ENCODE measurements at places on chromosomes 6 and 20. TPM values are rescaled to one million over a fixed set of nuclear protein-coding genes. Genes with fewer than 3 reads are reported as not detected.

Gene RAMACL
- 0.87 TPM for polyA plus RNA-seq

DNA sequence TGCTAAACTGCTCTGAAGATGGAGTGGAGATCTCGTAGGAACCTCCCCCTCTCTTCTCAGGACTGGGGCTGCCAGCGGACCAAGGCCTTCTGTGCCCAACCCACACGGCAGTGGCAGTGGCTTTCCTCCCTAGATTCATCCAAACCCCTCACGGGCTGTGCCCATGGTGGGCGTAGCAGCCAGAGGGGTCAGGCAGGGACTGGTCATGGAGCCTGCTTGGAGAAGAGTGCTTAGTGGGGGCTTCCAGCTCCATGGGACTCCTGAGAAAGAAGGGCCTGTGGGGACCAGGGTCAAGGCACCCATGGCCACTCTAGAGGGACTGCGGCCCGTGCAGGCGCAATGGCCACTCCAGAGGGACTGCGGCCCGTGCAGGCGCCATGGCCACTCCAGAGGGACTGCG, 86.6 kb downstream of the TAF4 start:
- no peak for DNase-seq

DNA sequence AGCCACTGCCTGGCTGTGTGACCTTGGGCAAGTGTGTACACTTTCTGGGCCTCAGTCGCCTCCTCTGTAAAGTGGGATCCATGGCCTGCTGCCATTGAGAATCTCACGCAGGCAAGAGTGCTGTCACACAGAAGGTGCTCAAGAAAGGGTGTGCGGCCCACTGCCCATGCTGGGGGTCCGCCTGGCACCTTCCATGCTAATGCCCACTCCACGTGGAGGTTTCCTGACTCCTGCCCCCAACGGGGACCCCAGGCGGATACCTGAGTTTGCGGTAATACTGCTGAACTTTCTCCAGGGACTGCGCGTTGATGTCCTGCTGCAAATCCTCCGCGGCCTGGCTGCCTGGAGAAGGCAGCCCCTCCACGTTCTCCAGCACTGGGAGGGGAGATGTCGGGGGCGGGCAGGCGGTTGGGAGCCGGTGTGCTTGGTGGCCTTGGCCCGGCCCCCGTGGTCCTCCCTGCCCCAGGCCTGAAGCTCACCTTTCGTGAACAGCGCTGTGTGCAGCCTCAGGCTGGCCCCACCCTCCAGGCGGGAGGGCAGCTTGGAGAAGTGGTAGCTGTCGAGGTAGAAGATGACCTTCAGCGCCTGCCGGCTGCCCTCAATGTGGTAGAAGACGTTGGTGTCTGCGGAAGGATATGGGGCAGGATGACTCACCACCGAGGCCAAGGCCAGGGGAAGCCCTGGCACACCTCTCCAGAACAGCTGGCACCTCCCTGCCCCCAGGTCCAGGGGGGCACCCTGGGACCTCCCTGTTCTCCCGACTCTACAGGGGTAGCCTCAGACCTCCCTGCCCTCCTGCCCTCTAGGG, 195.6 kb downstream of the PREX1 start:
- DNase-seq = no peak

Gene ULBP2
- polyA plus RNA-seq = 7.9 TPM

Gene ADGRB3
- polyA plus RNA-seq = not detected

DNA sequence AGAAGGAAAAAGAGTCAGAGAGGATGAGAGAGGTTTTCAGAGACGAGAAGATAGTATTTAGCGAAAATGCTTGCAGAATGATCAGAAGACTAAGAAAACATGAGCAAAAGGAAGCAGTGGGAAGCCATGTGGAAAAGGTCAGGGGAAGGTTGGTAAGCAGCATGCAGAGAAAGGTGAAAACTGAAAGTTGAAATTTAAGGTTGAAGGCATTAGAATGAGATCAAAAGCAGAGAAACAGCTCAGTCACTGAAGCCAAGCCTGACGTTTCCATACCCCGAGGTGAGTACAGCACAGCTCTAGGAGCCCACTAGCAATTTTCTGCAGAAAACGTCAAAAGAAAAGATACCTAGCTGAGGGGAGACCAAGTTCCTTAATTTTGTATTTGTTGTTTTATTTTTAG, 19.1 kb upstream of the TFB1M start:
- DNase-seq = no peak

DNA sequence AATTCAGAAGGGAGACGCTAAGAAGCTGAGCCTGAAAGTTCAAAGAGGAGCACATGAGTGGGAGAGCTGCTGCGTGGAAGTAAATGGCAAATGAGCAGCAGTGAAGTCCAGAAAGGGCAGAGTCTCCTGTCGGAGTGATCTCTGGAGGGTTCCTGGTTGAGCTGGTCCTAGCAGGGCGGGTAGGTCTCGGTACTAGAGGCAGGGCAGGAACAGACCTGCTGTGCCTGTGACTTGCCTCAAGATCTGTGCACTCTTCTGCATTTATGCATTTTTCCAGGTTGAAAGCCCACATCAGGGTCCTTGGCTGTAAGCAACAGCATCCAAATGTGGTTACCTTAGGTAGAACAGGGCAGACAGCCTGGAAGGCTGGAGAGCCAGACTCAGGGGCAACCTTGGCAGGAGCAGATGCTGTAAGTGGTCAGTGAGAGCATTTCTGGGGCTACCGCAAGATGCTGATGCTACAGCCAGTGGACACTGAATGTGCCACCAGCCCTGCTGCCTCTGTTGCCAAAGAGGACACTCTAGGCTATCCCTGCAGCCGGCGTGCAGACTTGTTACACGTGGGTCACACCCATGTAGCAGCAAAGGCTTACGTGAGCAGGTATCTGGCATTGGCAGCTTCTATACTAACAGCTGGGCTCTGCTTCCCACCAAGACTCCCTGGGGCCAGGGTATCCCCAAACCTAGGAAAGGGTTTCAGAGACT, 8.4 kb downstream of the DUSP22 start:
- no peak for DNase-seq

Gene PRL
- polyA plus RNA-seq = not detected

- no peak for DNase-seq
Measured at GRCh38 chr6:165616116-165616515, 46.9 kb downstream of the PDE10A start.

- no peak for DNase-seq
Measured at GRCh38 chr20:40207655-40208054, 481.4 kb downstream of the MAFB start.

- no peak for DNase-seq
Measured at GRCh38 chr6:139738801-139739455, 364.5 kb upstream of the CITED2 start.

Gene CALHM4
- polyA plus RNA-seq = not detected

- DNase-seq = no peak
Measured at GRCh38 chr6:2546901-2547300, 203.8 kb downstream of the MYLK4 start.

DNA sequence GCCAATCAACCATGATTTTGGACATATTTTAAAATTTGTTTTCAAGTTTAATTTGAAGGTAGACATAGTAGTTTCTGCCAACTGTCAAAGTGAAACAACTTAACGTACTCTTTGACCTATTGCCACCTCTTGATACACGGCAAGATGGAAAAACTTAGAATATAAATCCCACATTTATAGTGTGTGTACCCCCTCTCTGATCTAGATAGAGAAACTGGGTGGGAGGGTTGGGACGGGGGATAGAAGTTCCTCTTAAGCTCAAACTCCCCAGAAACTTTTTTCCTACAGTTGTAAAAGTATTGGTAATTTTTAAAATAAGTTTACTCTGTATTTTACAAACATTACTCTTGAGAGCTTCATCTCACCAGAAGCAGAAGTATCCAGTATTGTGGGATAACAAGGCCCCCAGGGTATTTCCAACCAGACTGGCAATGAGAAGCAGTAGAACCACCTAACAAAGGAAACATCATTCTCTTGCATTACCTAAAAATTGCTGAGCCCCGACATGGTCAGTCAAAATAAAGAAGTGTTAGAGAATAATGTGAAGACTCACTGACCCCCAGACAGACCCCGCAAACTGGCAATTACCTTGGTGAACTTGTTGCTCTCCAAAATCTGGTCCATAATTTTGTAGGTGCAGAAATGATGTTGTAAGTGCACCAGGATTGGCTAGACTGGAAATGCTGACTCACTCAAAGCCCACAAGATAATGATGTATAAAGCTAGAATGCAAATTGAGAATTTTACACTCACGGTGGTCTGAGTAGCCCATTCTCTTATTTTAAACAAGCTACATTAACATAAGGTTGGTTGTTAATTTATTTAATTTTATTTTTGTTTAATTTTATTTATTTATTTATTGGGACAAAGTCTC, 74.7 kb upstream of the TNFAIP3 start:
- DNase-seq = no peak

GRCh38 chr20:58072695-58073671, 155.5 kb downstream of the ANKRD60 start:
- no peak for DNase-seq

GRCh38 chr6:36692861-36693702, 4.5 kb upstream of the RAB44 start:
- DNase-seq = no peak

- DNase-seq = no peak
Measured at GRCh38 chr20:11403711-11404110, 514.0 kb upstream of the BTBD3 start.

DNA sequence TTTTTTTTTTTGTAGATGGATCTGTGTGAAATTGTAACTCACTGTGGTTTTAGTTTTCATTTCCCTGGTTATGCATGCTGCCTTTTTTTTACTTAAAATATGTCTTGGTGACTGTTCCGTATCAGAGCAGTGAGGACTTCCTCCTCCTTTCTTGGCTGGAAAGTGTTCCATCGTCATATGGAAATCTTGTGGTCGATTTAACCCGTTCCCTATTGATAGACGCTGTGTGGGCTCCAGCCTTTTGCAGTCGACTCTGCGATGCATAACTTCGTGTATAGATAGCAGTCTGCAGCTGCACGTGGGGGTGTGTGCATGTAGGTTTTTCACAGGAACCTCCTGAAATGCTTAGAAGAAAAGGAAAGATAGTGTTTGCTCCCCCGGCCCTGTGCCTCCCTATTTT, 28.1 kb upstream of the PNPLA1 start:
- no peak for DNase-seq

GRCh38 chr6:91731939-91732338, 1145.1 kb upstream of the MAP3K7 start:
- no peak for DNase-seq

GRCh38 chr20:42018979-42019378, 400.8 kb upstream of the CHD6 start:
- no peak for DNase-seq

DNA sequence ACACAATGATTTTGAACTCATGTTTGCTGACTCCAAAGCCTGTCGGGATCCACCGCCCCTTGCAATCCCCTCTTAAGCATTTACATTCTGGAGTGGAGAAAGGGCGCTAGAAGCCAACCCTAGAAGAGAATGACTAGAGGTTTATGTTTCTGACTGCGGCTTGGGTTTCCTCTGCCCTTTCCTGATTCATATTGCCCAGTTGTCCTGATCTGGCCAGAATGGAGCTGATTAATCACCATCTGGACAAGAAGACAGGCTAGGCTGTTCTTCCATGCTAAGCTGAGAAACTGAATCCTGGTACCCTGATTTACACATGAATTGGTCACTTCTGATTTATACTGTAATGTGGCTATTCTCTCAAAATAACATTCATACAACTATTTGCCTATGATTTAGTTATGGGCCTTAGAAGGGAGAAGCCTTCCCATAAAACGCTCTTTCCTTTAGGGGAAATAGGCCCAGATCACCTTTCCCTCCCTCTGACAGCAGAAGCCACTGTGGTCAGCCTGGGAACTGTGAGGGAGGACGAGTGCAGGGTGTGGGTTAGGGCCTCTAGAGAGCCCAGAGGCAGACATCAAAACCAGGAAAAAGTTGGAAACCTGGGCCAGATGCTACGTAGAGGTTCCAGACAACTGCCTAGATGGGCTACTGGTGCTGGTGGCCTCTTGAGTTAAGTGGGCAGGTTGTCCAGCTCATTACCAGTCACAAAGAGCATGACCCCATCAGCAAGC, 199.2 kb upstream of the PRDM1 start:
- no peak for DNase-seq

Gene EMILIN3
- 0.17 TPM for polyA plus RNA-seq

Gene CCM2L
- polyA plus RNA-seq = not detected

GRCh38 chr20:31815408-31816188, 3.6 kb upstream of the MYLK2 start:
- no peak for DNase-seq

DNA sequence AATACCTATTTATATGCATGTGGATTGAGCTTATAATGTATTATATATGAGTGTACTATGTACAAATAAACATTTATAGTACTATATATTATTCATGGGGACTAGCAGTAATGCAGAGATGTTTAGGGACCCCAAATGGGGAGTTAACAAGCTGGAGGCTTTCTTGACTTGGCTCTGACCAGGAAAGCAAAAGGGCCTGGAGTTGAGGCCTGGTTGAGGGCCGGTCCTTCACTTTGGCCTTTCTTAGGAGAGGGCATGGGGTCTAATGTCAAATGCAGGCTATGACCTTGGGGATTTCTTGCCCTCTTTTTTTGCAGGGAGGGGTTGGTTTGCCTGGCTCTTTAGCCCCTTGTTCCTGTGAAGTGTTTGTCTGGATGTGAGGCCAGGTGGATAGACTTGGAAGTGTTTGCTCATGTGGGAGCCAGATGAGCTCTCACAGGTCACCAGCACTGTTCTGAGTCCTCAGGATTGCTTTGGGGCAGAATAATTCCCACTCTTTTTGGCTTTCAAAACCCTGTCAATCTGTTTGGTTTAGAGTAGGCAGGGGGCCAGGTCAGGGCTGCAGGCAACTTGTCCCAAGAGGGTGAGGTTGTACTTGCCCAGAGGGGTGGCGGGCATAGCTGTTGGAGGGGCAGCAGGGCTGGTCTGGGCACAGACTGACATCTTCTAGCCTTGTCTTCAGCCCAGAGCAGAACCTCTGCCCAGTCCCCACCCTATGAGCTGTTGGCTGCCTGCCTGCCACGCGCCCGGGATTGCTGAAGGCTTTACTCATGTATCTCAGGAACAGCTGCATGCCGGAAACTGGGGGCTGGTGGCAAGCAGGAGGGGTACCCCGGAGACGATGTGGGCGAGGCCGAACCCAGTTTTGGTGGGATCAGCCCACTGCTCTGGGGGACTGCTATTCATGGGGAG, 14.6 kb downstream of the TJAP1 start:
- peak; percentile 47 for DNase-seq

DNA sequence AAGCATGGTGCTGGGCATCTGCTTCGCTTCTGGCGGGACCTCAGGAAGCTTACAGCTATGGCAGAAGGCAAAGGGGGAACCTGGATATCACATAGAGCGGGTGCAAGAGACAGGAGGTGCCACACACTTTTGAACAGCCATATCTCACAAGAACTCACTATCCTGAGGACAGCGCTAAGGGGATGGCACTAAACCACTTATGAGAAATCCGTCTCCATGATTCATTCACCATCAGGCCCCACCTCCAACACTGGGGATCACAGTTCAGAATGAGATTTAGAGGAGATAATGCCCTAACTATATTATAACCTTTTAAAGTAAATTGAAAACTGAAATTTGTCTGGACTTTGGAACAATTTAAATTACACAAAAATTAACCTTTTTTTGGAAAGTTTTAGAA, 37.8 kb upstream of the SUMO4 start:
- DNase-seq = no peak

Gene ZNF341
- polyA plus RNA-seq = 1.6 TPM

- DNase-seq = no peak
Measured at GRCh38 chr6:169386411-169387057, 132.9 kb upstream of the THBS2 start.

- peak; percentile 0 for DNase-seq
Measured at GRCh38 chr20:18224968-18225568, 63.3 kb upstream of the ZNF133 start.
